ENCODE measurements at places on chromosomes 2 and 18. TPM values are rescaled to one million over a fixed set of nuclear protein-coding genes. Genes with fewer than 3 reads are reported as not detected.

NCKAP5 gene
- 5.7 TPM for total RNA-seq

WDR7 gene
- 67.3 TPM for total RNA-seq

LONRF2 gene
- total RNA-seq: 1.0 TPM

STAT1 gene
- total RNA-seq: 30.3 TPM

KCNG3 gene
- total RNA-seq: under 0.01 TPM

HMSD gene
- total RNA-seq: not detected

All from skeletal muscle tissue (tissue), 5 donors.